ENCODE measurements at places on chromosomes 7 and 10.

DNA sequence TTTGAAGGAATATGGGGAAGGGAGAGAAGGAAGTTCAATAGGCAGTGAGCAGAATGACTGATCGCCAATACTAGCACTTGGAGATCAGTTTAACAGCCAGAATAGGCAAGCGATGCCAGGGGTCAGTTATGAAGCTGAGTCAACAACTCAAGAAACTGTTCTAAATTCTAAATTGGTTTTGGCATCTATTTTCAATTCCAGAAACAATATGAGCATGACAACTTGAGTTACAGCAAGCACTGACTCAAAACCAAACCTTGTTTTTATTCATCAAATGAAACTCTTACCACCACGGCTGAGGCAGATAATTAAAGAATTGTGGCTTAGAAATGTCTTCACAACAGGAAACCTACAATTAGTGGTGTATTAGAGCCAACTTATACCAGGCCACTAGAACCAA, 180.5 kb upstream of the ASAH2 start:
- DNase-seq: peak; percentile 48

DNA sequence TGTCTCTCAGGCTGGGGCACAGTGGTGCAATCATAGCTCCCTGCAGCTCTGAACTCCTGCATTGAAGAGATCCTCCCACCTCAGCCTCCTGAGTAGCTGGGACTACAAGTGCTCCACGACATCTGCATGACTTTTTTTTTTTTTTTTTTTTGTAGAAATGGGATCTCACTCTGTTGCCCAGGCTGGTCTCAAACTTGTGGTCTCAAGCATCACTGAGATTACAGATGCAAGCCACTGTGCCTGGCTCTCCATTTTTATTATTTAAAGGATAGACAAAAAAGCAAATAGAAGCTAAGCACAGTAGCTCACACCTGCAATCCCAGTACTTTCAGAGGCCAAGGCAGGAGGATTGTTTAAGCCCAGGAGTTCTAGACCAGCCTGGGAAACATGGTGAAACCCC, 13.0 kb upstream of the KCTD7 start:
- DNase-seq: no peak

GRCh38 chr7:107660381-107661080, at the start of gene SLC26A4:
Gene SLC26A4, plus strand, starts transcription at chr7:107660828. Its CDS starts 814 bp downstream, at chr7:107661642.
- DNase-seq: peak; percentile 12

DNA sequence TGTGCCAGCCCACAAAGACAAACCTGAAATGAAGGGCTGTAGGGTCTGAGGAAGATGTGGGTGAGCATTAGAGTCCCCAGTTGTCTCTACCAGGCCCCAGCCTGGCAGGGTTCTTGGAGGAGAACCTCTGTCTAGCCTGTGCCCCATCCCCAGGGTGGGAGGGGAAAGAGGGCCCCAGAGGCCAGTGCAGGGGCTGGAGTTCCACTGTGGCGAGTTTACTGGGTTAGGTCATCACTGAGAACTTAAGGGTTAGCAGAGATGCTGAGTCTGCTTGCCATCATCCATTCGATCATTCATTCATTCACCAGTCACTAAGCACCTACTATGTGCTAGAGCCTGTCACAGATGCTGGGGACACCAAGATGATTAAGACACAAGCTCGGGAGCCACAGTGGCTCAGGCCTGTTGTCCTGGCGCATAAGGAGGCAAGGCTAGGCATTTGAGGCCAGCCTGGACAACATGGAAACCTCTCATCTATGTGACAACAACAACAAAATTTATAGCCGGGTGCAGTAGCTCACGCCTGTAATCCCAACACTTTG, 2.6 kb downstream of the ANKRD2 start:
- peak; percentile 20 for DNase-seq

DNA sequence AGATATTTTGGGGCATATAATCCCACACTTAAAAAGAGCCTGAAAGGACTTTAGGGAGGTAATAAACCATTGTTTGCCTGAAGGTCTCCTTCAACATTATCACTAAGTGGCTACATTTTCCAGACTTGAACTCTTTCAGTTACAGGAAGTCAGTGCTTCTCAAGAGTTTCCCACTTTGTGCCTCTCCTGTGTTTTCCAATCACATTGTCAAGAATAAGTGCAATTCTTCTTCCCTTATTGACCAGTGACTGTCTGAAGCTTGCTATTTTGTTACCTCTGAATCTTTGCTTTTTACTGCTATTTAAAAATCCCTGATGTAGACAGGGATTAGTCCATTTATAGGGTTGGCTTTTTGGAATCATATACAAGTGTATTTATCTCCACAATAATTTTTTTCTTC, 346.7 kb upstream of the ANKRD30A start:
- DNase-seq: no peak

GRCh38 chr10:75094465-75094864, 17.0 kb upstream of the SAMD8 start:
- no peak for DNase-seq

- DNase-seq: peak; percentile 94
Observed at GRCh38 chr7:85483177-85483576, 296.3 kb upstream of the SEMA3D start.

DNA sequence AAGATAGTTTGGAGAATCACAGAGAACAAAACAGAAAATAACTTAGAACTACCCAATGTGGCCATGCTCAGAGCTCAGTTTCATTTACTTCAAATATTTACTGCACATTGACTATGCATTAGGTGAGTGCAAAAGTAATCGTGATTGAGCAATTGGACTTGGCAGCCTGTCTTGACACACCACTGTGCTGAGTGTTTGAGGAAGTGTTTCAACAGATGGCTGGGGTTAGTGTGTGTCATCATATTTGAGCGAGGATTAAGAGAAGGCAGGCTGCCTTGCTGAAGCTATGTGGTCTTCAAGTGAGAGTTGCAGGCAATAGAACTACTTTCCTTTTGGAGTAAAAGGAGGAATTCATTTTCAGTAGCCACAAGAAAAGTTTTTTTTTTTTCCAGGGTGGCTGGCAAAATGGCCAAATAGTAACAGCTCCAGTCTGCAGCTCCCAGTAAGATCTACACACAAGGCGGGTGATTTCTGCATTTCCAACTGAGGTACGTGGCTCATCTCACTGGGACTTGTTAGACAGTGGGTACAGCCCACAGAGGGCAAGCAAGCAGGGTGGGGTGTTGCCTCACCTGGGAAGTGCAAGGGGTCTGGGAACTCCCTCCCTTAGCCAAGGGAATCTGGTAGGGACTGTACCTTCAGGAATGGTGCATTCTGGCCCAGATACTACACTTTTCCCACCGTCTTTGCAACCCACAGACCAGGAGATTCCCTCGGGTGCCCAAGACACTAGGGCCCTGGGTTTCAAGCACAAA, 37.6 kb downstream of the AKR1C4 start:
- peak; percentile 54 for DNase-seq

DNA sequence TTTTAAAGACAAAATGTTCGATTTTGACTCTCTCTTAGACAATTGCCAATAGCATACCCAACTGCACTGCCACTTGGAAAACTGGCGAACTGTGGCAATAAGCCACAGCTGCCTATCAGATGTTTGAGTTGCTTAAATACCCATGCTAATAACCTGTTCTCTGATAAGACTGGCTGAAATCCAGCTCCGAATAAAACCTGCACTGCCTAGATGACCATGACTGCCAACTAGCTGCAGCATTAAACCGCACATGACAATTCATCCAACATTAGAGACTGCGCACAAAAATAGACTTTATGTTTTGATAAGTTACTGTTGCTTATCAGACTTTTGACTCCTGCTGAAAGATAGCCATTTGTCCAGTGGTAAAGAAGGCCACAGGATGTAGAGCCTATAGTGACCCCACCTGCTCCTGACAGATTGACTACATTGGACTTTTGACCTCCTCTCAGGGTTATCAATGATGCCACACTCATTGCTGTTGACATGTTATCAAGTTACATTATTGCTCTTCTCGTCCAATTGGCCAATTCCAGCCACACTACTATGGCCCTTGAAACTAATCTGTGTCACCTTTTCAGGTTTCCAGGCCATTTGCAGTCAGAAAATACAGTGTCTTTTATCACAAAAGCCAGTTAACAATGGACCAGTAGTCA, 299.0 kb downstream of the HGF start:
- DNase-seq: no peak

DNA sequence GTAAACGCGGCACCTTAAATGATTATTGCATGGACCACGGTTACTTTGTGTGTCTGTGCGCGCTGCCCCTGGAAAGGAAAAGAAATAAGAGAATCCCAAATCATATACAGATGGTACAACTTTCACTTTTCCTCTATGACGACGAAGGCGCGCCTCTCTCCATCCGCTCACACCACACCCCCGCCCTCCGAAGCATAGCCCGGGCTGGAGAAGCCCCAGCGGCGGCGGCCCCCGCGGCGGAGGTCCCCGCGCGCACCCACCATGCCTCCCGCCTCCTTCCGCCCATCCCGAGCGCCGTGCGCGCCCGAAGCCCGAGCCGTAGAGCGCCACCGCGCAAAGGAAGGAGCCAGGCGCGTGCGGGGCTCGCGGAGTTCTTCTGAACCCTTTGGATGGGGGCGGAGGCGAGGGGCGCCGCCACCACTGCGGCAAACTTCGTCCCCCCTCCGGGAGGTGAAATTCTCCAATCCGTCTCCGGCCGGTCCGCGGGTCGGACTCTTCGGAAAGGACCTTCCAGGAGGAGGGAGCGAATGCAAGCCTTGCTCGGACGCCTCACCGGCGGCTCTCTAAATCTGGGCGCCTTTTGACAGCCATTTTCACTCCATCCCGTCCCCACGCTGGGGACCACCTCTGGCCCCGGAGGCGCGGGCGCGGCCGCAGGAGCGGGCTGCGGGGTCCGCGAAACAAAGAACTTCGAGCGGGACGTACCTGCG, 588 bp downstream of the GLI3 start:
- peak; percentile 86 for DNase-seq

DNA sequence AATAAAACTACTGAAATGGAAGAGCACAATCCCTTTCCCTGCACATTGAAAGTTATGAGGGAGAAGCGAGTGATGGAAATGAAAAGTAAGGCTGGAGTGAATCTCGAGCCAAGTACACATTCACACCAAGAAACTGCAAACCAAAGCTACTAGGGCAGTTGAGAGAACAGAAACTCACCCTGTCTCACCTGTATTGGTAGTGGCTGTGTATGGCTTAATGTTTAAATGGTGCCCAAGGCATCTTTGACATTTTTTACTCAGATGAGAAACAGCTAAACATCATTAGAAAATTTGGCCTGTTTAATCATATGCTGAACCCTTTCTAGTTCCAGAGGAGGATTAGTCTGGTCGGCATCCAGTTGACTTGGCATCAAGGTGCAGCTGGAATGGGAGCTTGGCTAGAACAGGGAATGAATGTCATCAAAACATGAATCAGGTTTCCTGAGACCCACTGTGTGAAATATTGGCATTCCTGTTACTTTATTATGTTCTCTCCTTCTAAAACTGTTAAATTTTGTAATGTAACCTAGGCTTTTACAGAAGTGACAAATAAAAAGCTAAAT, 840.8 kb downstream of the GRM8 start:
- no peak for DNase-seq

DNA sequence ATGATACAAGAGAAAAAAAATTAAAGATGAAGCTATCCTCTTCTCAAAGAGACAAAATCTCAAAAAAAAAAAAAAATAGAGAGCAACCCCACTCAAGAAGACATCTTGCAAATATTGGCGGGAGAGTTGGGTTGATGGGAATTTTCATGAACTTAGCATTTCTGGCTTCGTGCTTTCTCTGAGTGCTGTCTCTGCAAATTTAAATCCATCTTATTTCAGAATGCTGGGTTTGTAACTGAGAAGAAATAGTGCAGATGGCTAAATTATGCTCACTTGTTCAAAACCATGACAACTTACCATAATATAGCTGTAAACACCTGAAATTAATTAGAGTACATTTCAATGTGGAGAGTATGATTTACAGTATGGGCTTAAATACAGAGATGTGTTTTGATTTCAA, 484.8 kb upstream of the CELF2 start:
- DNase-seq: no peak

- no peak for DNase-seq
Observed at GRCh38 chr10:30702860-30703259, 73.3 kb upstream of the LYZL2 start.

DNA sequence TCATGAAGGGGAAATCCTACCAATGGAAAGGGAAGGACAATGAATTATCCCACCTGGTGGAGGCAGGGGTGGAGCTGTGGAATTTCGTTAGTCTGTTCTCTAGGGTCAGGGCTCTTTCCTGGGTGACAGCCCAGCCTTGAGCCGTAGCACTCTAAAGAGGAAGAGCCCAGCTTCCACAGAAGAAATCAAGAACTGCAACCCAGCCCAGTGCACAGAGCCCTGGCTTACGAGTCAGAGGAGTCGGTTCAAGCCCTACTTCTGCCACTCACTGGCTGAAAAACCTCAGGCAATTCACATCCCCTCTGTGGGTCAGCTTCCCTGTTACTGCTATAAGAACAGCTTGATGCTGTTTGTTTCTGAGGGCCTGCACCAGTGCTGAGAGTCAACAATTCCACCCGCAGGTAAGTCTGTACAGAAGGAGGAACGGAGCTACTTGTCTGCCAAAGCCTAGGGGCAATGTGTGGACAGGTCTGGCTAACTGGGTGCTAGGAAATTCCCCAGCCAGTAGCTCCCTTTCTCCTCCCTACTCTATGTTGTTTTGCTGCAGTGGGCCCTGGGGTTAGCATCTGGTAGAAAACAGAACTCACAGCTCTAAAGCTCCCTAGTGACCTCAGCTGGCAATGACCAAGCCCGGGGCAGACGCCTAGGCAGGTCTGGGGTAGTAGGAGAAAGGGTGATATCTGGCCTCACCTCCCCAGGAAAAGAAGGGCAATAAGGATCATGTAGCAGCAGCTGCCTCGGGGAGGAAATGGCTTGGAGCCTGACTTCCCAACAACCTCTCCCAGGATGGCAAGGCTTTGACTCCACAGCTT, 3.3 kb downstream of the AVPI1 start:
- peak; percentile 56 for DNase-seq

GRCh38 chr7:7565746-7566650, 686 bp upstream of the MIOS start:
- DNase-seq: no peak
